ENCODE measurements at places on chromosomes 4 and X.
A peak's percentile ranks its signal among the peaks of the same experiment; 100 is the strongest.

- no peak for DNase-seq
Measured at GRCh38 chrX:120446498-120446897, 22.6 kb downstream of the LAMP2 start.

GRCh38 chr4:6295495-6295894, 25.8 kb downstream of the WFS1 start:
- DNase-seq: no peak

DNA sequence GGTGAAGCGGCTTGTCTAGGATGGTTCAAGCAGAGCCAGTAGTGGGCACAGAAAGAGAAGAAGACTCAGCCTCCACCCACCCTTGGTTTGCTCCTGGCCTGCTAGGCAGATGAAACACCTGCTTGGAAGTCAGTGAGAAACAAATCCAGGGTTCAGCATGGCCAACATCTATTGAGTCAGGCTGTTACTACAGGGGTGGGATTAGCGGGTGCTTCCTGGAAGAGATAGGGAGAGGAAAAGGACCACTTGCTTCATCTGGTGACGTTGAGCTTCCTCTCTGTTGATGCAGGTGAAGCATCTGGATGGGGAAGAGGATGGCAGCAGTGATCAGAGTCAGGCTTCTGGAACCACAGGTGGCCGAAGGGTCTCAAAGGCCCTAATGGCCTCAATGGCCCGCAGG, 3.0 kb downstream of the MAGED2 start:
- no peak for DNase-seq

DNA sequence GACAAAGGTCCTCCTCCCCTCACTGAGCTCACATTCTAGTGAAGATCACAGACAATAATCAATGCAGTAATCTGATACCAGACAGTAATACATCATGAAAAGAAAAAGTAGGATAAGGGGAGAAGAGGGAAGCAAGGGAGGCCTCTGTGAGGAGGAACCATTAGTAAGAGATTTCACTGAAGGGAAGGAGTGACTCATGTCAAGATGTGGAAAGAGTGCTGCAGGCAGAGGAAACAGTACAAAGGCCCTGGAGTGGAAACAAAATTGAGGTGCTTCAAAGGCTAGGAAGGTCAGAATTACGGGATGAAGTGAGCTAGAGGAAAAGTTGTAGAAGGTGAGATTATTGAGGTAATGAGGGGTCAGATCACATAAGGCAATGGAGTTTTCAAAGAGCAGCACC, 38.1 kb downstream of the LAMTOR3 start:
- DNase-seq: no peak

DNA sequence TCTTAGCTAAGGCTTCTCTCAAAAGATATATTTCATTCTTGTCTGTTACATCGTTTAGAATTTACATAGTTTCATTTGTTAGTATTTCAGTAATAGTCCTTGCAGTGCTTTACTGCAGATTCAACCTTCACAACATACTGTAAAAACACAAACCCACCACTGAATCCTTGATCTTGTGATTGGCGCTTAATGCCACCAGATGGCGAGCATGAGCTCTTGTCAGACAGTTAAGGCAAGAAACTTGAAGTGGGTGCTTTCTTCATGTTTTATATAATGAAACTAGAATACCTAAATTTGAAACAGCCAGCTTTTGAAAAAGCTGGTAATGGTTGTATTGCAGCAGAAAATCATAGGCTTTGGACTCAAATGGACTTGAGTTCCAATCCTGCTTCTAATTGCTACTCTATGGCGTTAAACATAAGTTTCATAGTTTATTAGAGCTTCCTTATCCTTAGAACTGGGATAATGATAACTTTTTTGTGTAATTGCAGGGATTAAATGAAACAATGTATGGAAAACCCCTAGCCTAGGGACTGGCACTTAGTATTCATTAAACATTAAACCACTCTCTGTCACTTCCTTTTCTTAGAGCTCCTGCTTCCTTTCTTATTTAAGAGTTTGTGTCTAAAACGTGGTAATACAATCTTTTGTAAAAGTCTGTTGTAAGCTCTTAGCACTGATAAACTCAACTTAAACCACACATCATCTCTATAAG, 95.1 kb downstream of the USP9X start:
- DNase-seq: peak; percentile 68

- DNase-seq: no peak
Measured at GRCh38 chrX:49799828-49800227, 29.3 kb upstream of the PAGE4 start.

GRCh38 chr4:37604461-37604860, 81.7 kb downstream of the RELL1 start:
- DNase-seq: no peak

DNA sequence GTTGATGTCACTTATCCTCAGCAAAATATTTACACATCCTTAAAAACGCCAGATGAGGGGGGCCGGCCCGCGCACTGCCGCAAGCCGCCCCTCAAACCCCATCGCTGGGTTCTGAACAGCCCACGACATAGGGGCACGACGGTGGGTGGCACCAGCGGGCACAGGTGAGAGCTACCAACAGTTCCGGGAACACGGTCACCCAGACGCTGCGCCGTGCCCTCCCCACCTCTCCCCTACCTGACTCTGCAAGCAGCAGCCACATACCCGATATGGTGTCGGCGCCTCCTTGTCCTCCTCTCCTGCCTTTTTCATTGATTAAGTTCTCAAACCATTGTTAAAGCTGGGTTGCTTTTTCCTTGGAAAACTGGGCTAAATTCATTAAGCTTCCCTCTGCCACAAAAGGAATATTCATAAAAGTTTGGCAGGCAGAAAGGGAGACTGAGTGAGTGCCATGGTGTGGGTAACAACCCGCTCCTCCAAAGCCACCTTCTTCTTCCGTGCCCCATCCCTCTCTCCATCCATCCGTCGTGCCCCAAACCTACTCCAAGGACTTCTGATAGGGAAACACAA, 1.4 kb downstream of the RAI2 start:
- DNase-seq: no peak

DNA sequence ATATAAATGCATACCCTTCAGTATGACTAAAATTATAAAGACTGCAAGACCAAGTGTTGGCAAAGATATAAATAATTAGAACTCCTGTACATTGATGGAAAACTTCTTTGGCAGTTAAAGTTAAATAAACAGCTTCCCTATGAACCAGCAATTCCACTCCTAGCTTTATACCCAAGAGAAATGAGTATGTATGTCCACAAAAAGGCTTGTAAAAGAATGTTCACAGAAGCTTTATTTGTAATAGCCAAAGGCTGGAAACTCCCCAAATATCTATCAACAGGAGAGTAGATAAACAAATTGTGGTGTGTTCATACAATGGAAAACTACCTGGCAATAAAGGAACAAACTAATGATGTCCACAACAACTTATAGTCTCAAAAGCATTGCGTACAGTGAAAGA, 184.8 kb downstream of the AMELX start:
- no peak for DNase-seq

GRCh38 chr4:76781698-76782595, 116.0 kb downstream of the SOWAHB start:
- DNase-seq: no peak

DNA sequence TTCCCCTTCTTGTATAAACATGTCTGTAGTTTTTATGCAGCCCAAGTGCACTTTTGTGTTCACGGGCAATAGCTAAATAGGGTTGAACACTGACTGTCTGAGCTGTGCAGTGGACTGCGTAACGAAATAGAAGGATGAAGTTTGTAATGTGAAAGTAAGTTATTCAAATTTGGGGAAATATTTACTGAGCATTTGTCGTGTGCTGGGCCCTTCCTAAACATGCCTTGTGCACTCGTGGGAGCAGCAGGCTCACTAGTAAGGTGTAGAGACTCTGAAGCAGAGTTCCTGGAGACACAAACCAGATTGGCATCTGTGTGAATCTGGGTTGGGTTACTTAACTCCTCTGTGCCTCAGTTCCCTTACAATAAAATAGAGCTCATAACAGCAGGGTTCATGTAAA, 51.7 kb upstream of the C1QTNF7 start:
- no peak for DNase-seq

DNA sequence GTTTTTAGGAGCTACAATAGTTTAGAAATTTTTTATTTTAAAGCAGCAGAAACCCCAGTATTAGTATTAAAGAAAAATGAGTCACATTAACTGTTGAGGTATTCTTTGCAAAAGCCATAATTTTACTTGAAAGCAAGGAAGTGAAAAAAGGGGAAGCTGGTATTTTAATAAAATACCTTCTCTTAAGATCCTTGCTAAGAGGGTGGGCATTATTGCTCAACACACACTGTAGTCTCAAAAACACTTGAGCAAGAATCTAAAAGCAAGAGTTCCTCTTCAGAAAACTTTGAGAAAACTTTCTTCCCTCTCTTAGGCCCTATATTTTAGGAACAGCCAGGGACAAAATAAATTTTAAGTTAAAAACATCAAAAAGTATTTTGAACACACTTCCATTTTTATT, 259.4 kb upstream of the DIAPH2 start:
- DNase-seq: peak; percentile 1

DNA sequence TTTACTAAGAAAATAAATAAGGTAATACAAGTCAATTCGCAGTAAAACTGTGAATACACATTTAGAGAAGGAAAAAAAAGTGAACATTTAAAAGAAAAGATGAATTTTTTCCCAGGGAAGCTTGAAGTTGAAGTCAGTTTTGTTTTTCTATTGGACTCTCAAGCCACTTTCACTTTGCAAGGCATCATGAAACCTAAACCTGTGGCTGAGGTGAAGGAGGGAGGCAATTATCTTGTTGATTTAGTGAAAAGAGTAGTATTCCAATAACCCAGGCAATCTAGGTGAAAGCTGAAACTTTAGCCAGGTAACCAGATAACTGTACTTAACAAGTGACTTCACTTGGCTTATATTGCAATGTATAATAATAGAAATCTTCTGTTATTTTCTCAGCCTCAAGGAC, 138.6 kb downstream of the HDX start:
- no peak for DNase-seq

DNA sequence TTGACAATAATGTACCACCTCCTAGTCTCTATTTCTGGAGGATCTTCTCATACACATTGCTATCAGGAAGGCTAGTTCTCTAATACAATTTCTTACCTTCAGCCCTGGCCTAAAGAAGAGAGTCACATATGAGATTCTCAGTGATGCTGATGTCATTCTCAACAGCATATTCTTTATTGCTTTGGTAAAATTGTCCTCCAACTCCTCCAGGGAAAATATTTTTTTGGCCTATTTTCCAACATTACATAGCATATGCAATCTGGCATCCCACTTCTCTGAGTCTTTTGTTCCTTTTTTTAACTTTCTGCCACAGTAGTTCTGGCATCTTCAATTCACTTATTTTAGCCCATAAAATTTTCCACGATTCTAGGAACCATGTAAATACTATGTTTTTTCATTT, 2363.1 kb downstream of the ARAP2 start:
- no peak for DNase-seq

- DNase-seq: no peak
Measured at GRCh38 chrX:150984169-150984824, 1.2 kb downstream of the HMGB3 start.

DNA sequence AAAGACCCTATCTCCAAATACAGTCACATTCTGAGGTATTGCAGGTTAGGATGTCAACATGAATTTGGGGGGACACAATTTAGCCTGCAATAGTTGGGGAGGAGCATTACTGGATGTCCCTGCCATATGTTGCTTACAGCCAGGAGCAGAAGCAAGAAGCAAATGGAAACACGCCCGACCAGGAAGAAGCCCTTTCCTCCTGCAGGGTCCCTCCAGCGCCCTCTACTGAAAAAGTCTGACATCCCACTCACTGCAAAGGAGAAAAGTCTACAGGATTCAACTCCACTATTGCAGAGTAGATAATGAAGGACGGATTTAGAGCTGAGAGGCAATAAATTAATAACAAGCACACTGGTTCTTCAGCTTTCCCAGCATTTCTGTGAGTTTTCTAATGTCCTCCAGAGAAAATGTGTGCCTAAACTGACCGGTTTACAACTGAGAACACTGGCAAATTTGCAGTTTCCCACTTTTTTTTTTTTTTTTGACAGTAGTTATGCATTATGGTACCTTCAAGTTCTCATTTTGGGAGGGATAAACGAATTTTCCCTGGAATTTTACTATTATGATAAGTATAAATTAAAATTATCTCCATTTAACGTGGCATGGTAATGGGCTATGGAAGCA, 31.7 kb downstream of the COQ2 start:
- DNase-seq: peak; percentile 81

GRCh38 chr4:123517176-123517575, 120.6 kb downstream of the SPRY1 start:
- no peak for DNase-seq

DNA sequence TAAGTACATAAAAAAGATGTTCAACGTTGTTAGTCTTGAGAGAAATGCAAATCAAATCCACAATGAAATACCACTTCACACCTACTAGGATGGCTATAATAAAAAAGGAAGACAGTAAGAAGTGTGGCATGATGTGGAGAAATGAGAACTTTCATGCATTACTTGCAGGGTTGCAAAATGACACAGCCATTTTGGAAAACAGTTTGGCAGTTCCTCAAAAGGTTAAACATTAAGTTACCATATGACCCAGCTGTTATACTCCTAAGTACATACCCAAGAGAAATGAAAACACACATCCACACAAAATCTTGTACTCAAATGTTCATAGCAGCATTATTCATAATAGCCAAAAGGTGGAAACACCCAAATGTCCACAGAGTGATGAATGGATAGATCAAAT, 25.8 kb upstream of the LIMCH1 start:
- DNase-seq: no peak

DNA sequence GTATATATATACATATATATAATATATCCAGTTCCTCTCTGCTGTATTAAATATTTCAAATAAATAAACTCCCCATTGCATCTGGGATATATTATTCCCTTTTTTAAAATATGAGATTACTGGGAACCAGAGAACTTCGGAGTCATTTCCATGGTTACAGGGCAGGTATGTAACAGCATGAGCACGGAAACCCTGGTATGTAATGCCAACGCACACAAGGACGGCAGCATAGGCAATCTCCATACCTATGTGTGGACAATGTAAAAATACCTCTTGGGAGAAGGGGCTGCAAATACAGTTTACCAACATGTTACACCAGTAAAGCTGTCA, 62.8 kb downstream of the NUDT10 start:
- DNase-seq: no peak

- DNase-seq: no peak
Measured at GRCh38 chr4:150136481-150136880, 58.2 kb downstream of the DCLK2 start.

Measured in hematopoietic multipotent progenitor cell treated with erythropoietin and hydrocortisone succinate and interleukin-3 and kit ligand, for 8 days (in vitro differentiated cells).